ENCODE measurements at places on chromosomes 6 and 20. TPM values are rescaled to one million over a fixed set of nuclear protein-coding genes. Genes with fewer than 3 reads are reported as not detected.

The CCM2L gene
- 0.80 TPM for total RNA-seq

The LRP11 gene
- total RNA-seq: 73.5 TPM

DNA sequence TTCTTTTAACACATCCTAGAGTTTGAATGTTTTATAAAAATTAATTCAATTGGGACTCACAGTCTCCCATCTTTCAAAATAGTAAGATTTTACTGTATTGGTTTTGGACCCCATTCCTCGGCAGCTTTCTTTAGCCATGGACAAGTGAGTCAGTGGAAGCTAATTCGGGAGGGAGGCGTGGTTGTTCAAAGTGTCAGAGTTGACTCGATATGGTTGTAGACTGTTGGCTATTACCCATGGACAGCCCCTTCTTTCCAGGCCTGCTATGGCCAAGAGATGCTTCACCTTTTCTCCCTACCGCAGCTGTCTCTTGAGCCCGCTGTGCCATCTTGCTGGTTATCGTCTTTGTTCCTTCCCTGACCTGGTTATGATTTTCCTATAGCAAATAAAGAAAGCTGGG lies 243.0 kb downstream of the CD83 start:
- no peak overlapping the region for H3K4me3 ChIP-seq
- no peaks in the 10 kb centered on the region for H3K36me3 ChIP-seq
- H3K27me3 ChIP-seq: no peaks in the 10 kb centered on the region

- H3K4me3 ChIP-seq: no peak overlapping the region
- no peak overlapping the region for H3K27ac ChIP-seq
- peaks cover 43% of the 10 kb centered on the region for H3K4me1 ChIP-seq
- H3K36me3 ChIP-seq: no peaks in the 10 kb centered on the region
- DNase-seq: no peak
- H3K27me3 ChIP-seq: no peaks in the 10 kb centered on the region
Measured at GRCh38 chr6:117169064-117169665, 96.2 kb upstream of the VGLL2 start.

GRCh38 chr20:20195021-20195705 lies 142.8 kb downstream of the CFAP61 start:
- H3K4me3 ChIP-seq: no peak overlapping the region
- H3K4me1 ChIP-seq: no peaks in the 10 kb centered on the region
- H3K27me3 ChIP-seq: no peaks in the 10 kb centered on the region
- no peak overlapping the region for H3K27ac ChIP-seq
- DNase-seq: no peak

DNA sequence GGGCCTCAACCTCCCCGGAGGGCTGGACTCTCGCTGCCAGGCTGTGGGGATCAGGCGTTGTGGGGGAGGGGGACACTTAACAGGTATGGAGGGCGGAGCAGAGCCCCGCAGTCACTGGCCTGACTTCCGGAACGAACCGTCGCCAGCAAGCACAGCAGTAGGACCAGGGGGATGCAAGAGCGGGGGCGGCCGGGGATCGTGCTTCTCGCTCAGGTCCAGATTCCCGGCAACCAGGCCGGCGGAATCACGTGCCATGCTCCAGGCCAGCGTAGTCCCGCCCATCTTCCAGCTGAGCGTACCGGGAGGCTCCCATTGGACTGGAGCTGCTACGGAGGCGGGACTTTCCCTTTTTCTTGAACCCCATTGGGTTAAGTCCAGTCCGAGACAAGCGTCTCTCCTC lies 10.0 kb upstream of the POU5F1 start:
- peaks cover 5% of the 10 kb centered on the region for H3K36me3 ChIP-seq
- no peak overlapping the region for H3K27ac ChIP-seq
- H3K4me3 ChIP-seq: peak overlapping the region; percentile 34

GRCh38 chr6:129679275-129679674 lies 30.7 kb downstream of the ARHGAP18 start:
- peaks cover 22% of the 10 kb centered on the region for H3K4me1 ChIP-seq
- no peak overlapping the region for H3K4me3 ChIP-seq
- no peaks in the 10 kb centered on the region for H3K27me3 ChIP-seq
- no peaks in the 10 kb centered on the region for H3K36me3 ChIP-seq
- DNase-seq: no peak

DNA sequence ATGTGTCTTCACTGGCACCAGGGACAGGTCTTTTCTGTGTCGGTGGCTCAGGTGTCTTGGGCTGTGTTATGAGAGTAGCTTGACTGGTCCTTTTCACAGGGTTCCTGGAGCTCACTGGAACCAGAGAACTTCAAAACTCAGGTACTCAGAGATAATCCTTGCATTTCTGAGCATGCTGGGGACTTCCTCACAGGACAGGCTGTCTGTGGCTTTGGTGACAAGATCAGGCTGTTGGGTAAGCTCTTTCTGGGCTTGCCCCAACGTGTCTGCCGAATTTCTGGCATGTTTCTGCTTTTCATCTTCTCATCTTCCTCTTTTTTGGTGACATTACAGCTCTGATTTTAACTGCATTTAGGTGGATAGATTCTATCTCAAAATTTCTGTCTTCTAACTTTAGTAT lies 270.0 kb downstream of the CDH26 start:
- H3K4me1 ChIP-seq: no peaks in the 10 kb centered on the region
- H3K27me3 ChIP-seq: no peaks in the 10 kb centered on the region
- no peak for DNase-seq
- H3K36me3 ChIP-seq: no peaks in the 10 kb centered on the region

DNA sequence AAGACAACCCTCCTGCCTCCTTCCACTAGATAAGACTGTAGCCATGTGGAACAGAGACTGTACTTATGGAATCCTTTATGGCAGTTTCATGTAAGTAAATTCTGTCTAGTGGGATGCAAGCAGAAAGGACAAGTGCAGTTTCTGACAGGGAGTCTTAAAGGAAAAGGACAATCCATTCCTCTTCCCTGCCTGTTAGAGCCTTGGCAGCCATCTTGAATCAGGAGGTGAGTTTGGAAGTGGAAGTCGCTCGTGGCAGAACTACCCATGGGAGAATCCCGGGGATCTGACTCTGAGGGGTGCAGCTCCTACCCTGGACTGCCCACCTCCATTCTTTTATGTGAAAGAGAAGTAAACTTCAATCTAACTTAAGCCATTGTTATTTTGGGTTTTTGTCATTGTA lies 61.4 kb upstream of the AKAP12 start:
- H3K27ac ChIP-seq: no peak overlapping the region
- H3K36me3 ChIP-seq: no peaks in the 10 kb centered on the region
- DNase-seq: no peak
- H3K4me3 ChIP-seq: no peak overlapping the region

DNA sequence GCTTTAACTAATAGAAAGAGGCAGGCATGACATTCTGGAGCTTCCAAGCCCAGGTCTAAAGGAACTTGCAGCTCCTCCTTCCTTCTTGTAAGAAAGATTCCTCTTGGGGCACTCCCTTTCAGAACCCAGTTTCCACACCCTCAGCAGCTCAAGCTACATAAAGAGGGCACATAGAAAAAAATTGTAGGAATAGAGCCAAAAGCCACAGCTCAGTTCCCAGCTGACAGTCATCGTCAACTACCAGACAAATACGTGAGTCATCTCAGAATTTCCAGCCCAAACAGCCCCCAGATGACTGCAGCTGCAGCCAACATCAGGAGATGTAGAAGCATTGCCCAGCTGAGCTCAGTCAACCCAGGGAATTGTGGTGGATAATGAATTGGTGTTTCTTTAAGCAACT lies 349.8 kb upstream of the ARID1B start:
- no peaks in the 10 kb centered on the region for H3K27me3 ChIP-seq
- no peak for DNase-seq
- no peaks in the 10 kb centered on the region for H3K36me3 ChIP-seq
